ENCODE measurements at places on chromosomes 2 and 18.
A peak's percentile ranks its signal among the peaks of the same experiment; 100 is the strongest.

DNA sequence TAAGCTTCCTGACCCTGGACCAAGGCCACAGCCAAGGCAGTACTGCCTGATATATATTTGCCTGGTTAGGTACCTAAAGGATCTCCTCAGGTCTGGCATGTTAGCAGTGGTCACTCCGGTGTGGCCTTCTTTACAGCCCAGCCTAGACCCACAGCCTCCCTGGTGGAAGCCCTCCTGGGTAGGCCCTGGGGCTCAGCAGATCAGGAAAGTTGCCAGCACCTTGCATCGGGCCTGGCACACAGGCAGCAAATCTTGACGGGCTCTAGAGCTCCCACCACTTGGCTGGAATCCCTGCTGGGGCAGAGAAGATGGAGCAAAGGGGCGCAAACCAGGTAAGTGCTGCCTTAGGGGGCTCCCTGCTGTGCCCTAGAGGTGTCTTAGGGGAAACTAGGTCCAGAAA, 40.9 kb upstream of the ATP6V1B1 start:
- DNase-seq, result no peak

- DNase-seq, result no peak
Measured at GRCh38 chr2:163210430-163210918, 371.9 kb upstream of the KCNH7 start.

GRCh38 chr18:66833646-66834045, 229.8 kb upstream of the CDH19 start:
- DNase-seq, result no peak

GRCh38 chr2:99448556-99448955, 41.3 kb downstream of the REV1 start:
- DNase-seq, result peak; percentile 36

- no peak for DNase-seq
Measured at GRCh38 chr2:98134172-98135005, 47.4 kb downstream of the VWA3B start.

- no peak for DNase-seq
Measured at GRCh38 chr18:55166260-55166598, 207.0 kb upstream of the CCDC68 start.
